ENCODE measurements at places on chromosomes 7 and 10.

DNA sequence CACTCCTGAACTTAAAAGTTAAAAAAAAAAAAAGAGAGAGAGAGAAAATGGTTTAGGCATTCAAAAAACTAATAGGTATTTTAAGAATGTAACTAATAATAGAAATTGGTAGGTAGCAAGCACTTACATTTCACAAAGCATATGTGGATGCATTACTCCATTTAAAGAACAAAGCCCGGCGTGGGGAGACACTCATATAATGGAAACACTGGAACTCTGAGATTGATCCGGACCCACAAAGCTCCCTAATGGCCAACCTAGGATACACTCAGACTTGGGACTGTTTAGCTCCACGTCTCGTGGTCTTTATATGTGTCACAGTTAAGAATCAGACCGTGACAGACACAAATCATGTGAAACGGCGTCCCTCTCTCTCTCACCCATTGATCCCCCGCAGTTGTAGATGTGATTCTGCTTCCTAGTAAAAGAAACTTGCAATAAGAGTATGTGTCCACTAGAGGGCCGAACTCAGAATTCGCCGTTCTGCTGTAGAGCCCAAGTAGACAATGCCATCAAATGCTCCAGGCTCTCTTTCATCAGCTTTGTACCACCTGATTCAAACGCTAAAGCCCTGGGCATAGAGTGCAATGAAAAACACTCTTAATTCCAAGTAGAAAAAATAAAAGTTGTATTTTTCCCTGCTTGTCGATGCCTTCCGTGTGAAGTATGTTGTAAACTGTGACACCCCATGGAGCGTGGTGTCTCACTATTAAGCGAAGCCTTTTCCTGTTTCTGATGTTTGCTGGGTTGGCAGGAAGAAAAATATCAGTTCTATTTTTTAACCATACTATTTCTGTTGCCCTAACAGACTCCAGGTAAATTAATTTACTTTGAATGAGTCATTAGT, 429.0 kb upstream of the MTPN start:
- DNase-seq, result no peak

DNA sequence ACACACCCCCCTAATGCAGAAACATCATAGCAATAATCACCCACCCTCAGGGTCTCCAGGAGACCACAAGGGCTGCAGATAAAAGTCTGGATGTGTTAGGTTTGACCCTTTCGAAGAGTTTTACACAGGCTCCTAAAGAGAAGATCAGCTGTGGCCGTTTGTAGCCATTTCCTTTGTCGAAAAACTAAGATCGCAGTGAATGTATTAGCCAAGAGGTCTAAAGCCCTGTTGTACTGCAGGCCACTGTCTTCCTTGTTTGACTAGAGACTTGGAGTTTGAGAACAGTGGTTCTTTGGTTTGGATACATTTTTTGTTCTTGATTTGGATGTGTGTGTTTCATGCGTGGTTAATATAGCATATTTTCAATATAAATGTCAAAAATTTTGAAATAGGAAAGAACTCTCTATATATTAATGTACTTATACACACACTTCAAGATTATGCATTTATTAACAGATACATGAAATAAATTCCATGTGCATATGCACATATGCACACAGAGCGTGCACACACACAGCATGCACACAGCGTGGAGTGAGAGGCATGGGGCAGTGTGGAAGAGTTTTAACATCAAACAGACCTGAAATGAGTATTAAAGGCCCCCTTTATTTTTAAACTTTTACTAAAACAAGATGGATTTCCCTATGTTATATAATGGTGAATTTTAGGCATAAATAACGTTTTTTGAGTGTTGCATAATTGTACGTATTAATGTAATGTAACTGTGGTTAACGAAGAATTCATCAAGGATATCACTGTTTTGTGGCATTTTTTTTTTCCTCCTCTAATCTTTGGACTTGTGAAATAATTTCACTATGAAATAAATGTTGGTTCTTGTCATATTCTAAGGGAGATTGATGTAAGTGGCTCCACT, 2.2 kb downstream of the IKZF1 start:
- no peak for DNase-seq

- DNase-seq, result no peak
These were observed 52.8 kb downstream of the EGFR start for GRCh38 chr7:55071411-55072175.

DNA sequence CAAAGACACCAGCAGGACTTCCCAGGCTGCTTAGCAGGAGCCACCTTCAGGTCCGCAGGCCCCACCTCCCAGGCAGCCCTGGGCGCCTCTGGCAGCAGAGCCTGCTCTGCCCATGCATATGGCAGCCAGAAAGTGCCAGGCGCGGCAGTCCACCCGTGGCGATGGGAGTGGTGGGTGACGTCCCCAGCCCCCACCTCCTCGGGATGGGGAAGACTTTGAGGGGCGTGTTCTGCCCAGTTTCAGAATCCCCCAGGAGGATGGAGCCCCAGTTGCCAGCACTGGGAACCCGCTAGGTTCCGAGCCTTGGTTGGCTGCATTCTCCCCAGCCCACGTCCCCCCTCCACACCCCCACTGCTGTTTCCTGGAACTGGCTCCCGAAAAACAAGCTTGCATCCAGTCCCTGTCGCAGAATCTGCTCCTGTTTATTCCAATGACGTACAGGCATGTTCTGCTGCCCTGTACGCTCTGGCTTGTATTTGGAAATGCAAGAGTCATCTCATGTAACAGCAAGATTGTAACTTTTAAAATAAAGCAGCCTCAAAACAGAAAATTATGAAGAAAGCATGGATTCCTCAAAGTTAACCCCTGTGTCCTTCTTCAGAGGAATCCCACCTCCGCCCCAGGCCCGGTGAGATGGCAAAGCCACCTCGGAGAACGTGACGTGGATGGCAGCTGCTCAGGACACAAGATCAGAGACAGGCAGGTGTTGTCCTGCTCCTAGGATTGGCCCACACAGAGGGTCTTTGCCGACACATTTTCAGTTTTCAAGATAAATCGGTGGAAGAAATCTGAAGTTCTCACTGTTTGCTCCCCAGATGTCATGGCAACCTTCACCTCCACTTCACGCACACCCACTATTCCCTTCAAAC, 87.8 kb upstream of the PPP2R2D start:
- DNase-seq, result no peak

- no peak for DNase-seq
These were observed 63.9 kb downstream of the STK17A start for GRCh38 chr7:43646603-43647338.

GRCh38 chr10:99528494-99529441, 4.0 kb upstream of the NKX2-3 start:
- DNase-seq, result no peak

DNA sequence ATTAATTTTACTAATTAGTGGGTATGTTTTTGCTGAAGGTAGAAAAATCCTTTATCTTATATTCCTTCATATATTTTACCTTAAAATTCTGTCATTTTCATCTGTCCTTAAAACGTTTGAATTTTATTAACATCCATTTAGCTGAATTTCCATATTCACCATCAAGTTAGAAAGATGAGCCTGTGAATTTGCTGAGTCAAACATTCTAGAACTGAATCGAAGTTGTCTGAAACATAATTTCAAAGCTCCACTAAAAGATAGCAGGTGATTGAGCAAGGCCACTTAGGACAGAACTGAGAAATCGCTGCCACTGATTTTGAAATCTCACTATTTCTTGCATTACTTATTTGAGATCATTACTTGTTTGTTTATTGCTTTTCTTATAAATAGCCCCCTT, 17.5 kb downstream of the HGF start:
- DNase-seq, result no peak

GRCh38 chr7:132251327-132251659, 325.0 kb downstream of the PLXNA4 start:
- no peak for DNase-seq

Data from activated T-cell treated with anti-CD3 and anti-CD28 coated beads for 1 hour (primary cell).